ENCODE measurements at places on chromosomes 3 and 15.

DNA sequence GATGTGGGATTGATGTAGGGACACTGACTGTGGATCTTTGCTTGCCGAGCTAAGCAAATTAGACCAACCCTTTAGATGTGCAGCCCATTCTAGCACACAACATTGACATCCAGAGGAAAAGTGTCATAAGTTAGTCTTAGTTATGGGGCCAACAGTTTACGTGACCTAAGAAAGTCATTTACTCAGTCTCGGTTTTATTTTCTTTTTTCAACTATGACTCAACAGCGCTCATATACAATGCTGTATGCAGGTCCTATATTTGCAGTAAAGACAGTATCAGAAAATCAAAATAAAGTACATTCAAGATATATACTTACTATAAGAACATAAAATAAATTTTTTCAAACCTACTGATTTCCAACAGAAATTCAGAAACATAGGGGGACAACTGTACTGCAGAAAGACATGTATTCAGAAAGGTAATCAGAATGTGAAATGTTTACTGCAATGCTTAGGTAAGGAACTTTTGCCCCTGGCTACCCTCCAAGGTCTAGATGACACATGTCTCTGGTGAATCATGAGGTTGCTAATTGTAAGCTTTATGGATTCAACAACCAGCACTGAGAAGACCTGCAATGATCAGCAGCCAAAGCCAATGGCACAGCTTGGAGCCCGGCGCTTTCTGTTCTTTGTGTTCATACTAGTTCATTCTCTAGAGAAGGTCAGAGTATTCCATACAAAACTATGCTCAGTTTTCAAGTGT is 317.5 kb upstream of the CNTN6 start:
- no peak for DNase-seq

- DNase-seq: no peak
Observed at GRCh38 chr3:94909726-94910125, 846.9 kb downstream of the NSUN3 start.

- DNase-seq: no peak
Observed at GRCh38 chr3:104832530-104832929, 534.2 kb upstream of the ALCAM start.

- no peak for DNase-seq
Observed at GRCh38 chr3:170320461-170321121, 36.9 kb upstream of the SKIL start.

- no peak for DNase-seq
Observed at GRCh38 chr15:51672913-51673857, 8.1 kb upstream of the SCG3 start.

All from right hindlimb (tissue), 1 donor.